ENCODE measurements at places on chromosomes 4 and X. TPM values are rescaled to one million over a fixed set of nuclear protein-coding genes. Genes with fewer than 3 reads are reported as not detected.

The ADH6 gene
- total RNA-seq, result 0.15 TPM

The PPP2R2C gene
- total RNA-seq, result 33.5 TPM

The FGFR3 gene
- 2.2 TPM for total RNA-seq

The UGT2B11 gene
- total RNA-seq, result 0.12 TPM

The CFAP99 gene
- total RNA-seq, result 0.05 TPM

The AWAT2 gene
- not detected for total RNA-seq

The TCEAL9 gene
- total RNA-seq, result 88.1 TPM

The DMRTC1B gene
- total RNA-seq, result not detected

The ARHGAP36 gene
- total RNA-seq, result not detected

The GDPD2 gene
- total RNA-seq, result 0.06 TPM

The SERPINA7 gene
- total RNA-seq, result not detected

The PCYT1B gene
- not detected for total RNA-seq

The FREM3 gene
- not detected for total RNA-seq

The PROM1 gene
- 0.09 TPM for total RNA-seq

The DCHS2 gene
- total RNA-seq, result not detected

The PASD1 gene
- total RNA-seq, result not detected

All from A549 treated with CORT108297 at 1 μM for 4 hours (cell line).